Vagina (tissue), 2 donors: ENCODE measurements at places on chromosomes 7 and 10.

- DNase-seq = no peak
Measured at GRCh38 chr10:14244147-14244546, 86.6 kb downstream of the FRMD4A start.

DNA sequence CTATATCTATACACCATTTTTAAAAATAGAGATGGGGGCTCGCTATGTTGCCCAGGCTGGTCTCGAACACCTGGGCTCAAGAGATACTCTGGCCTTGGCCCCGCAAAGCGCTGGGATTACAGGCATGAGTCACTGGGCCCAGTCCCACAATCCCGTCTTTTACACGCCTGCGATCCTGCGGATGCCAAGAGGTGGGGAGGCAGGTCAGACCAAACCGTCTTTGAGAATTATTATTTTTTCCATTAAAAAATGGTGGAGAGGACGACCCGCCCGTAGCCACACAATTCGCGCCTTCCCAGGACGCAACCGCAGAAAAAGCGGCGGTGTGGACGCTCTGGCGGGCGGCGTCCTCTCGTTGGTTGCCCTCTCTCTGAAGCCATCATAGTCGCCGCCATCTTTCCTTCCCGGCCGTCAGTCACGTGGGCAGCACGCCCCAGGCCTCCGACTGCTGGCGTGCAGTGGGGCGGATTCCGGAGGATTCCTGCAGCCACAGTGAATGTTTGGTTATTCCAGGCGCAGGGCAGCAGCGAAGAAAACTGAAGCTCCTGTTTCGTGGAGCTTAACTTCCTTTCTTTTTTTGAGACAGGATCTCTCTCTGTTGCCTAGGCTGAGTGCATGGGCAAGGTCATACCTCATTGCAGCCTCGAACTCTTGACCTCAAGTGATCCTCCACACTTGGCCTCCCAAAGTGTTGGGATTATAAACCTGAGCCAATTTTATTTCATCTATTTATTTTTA is 9.9 kb upstream of the EPHB4 start:
- DNase-seq = no peak

GRCh38 chr7:32155712-32156111 is 85.5 kb upstream of the PDE1C start:
- no peak for DNase-seq

- DNase-seq = no peak
Measured at GRCh38 chr10:3636356-3637181, 148.4 kb downstream of the KLF6 start.

DNA sequence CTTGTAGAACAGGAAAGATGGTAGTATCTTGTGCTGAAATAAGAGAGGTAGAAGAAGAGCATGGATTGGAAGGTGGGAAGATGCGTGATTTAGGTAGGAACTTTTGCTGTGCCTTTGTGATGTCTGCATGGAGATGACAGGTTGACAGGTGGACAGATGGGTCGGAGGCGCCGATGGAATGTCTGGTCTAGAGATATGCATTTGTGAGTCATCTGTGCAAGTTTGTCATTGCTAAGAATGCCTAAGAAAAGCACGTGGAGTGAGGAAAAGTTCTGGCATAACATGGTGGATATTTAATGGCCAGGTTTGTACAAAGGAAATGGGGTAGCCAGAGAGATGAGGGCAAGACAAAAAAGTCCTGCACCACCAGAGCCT is 76.0 kb upstream of the ARMC3 start:
- no peak for DNase-seq

DNA sequence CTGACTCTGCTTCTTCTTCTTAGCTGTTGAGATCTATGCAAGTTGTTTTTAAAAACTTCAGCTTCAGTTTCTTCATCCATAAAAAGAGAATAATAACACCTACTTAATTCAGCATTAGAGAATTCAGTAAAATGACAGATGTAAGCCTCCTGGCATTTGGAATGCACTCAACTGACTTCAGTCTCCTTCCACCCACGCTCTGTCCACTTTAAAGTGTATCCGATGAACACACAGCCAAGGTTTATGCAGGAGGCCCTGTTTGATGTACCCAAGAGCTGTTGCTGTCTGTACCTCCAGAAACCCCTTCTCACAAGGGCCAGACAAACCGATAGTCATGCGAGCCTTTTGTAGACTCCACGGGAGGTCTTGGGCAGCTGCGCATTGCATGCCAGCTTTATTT is 27.1 kb upstream of the SLC35B4 start:
- DNase-seq = no peak

- no peak for DNase-seq
Measured at GRCh38 chr10:34658934-34659333, 156.2 kb downstream of the PARD3 start.
